ENCODE measurements at places on chromosomes 2 and 18. TPM values are rescaled to one million over a fixed set of nuclear protein-coding genes. Genes with fewer than 3 reads are reported as not detected.
A peak's percentile ranks its signal among the peaks of the same experiment; 100 is the strongest.

- no peak for DNase-seq
Measured at GRCh38 chr18:57738078-57738477, 65.0 kb downstream of the ATP8B1 start.

- no peak for DNase-seq
Measured at GRCh38 chr2:159129824-159130223, 156.7 kb downstream of the WDSUB1 start.

The USP40 gene
- polyA plus RNA-seq, result 79.2 TPM

DNA sequence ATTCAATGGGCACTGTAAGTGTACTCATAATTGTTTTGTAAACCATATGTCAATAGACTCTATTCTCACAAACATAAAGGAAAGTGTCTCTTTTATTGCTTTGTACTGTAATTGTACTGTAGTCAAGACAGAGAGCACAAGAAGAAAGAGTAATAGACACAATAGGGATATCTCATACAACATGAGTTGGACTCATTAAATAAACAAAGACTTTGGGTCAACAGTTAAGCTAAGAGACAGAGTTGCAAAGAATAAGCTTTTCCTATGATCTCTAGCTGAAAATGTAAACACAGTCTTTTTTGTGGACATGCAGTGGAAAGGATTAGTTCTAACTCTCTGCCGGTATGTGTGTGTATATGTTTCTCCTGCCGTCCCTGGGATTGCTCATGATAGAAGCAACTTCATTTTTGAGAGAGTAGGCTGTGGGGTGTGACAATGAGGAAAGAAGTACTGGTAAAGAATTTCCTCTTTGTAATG lies 13.9 kb upstream of the KYNU start:
- DNase-seq, result no peak

GRCh38 chr2:180978903-180979748 lies 1.3 kb upstream of the UBE2E3 start:
- DNase-seq, result no peak

DNA sequence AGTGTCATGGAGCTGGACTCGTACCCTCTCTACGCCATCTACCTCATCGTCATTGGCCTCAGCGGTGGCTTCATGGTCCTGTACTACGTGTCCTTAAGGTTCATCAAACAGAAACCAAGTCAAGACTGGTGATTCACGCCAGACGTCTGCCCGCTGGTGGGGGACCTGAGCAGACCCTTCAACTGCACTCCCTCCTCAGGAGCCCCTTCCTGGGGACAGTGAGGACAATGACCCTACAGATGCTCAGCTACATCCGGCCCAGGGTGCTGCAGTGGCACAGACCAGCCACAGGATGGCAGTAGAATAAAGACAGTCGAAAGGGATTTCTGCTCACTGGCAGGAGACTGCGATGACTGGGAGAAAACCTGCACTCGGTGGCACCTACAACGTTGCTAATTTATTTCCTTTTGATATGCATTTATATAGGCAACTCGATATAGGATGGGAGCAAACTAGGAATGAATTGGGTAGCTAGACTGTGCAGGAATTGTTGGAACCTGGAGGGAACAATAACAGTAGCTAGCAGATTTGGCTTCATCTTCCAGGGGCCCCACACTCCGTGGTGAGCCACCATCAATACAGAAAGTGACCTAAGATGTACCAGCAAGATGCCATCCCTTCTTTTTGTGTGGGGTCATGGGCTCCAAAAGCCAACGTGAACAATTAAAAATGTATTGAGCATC lies 39.2 kb downstream of the ABCG8 start:
- DNase-seq, result peak; percentile 33

The UGT1A1 gene
- polyA plus RNA-seq, result 0.58 TPM

The PDE11A gene
- polyA plus RNA-seq, result 9.4 TPM

DNA sequence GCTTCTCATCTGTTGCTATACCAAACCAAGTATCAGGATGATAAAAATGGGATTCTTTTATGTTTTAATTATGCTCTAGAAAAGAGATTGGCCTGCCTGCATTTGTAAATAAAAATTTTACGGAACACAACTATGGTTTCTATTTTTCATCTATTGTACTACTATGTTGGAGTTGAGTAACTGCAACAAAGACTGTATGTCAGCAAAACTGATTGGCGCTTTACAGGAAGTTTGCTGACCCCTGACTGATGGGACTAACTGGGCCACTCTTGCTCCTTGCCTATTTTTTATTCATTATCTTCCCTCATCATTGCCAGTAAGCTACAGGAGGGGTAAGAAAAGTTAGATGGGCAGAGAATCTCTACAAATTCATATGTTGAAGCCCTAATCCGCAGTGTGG lies 242.3 kb downstream of the FSIP2 start:
- DNase-seq, result no peak

GRCh38 chr2:71602581-71602980 lies 149.2 kb downstream of the DYSF start:
- DNase-seq, result no peak

GRCh38 chr2:75025633-75026380 lies 67.4 kb downstream of the POLE4 start:
- DNase-seq, result no peak

All from left kidney (tissue), 8 donors.